ENCODE measurements at places on chromosomes 12 and 14.

DNA sequence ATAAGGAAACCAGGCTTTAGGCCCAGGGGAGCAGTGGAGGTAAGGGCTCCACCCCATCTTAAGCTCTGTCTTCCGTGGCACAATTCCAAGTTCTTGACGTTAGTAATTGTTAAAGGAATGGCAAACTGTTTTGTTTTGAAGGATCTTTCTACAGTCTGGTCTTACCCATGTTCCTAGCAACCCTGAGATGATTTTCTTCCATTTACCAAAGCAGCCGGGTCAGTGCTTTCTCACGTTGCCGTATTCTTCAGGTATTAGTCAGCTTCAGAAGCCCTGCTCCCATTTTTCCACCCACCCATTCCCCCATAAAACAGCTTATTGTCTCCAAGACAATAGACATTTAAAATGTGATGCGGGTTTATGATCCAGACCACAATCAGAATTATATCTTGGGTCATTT lies 10.3 kb downstream of the NRIP2 start:
- DNase-seq = no peak

DNA sequence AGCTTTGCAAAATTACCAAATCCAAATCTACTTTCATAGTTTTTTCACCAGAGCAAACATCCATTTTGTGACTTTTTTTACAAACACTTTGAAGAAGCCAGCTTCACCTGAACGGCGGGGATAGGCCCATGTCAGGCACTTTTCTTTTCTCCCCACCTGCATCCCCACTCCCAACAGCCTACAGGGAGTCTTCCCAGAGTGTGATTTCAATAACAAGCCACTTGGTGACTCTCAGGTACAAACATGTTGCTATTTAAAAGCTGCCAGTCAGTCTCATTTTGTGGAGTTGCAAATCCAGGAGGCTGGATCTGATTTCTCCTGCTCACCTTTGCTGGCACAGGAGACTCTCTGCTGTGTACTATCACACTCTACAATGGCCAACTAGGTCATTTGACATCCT lies 285.5 kb downstream of the KCNH5 start:
- no peak for DNase-seq

DNA sequence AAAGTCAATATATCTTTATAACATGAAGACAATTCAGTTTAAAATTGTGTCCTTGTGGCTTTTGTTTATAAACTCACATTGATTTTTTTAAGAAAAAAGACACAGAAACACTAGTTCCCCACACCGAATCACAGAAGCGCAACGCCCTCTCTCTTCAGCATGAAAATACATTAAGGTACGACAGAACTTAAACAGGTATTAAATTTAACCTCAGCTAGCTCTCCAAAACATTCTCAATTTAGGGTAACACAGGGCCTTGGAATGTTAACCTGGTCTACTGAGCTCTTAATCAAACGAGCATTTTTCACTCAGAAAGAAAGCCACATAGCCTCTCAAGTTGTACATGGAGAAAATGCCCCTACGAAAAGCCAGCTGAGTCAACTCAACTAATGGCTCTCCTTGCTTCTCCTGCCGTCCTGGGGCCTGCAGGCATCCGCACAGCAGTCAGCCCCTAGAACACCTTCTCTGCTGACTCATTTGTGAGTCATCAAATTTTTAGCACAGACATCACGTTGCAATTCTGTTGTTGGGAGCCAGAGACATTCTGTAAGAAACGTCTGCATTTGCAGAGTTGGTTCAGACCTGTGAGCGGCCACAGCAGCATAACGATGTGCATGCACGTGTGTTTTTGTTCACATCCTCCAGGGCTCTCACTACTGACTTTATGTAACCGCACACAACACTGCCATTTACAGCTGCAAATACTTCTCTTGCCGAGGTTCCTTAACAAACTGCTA lies 141.6 kb downstream of the ITPR2 start:
- no peak for DNase-seq

DNA sequence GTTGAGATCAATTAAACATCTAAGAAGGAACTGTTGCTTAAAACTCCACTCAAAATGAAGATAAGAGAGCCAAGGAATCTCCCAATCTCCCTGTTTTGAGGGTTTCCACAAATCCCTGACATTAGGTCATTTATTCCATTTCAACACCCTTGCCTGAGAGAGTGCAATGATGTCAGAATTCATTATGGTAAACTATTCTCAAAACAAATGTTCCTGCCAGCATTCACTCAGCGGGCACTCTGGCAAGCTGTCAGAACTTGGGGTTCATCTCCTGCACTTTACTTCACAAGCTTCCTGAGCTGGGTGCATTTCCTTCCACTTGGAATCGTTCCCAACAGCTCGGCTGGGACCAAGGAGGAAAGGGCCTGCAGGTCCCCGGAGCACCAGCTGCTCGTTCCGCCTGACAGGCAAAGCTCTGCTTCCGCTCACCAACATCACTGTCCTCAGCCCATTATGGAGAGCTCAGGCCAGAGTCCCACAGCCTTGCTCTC lies 117.8 kb downstream of the TTC7B start:
- peak; percentile 79 for DNase-seq

GRCh38 chr14:75944607-75945241 lies 37.1 kb downstream of the TGFB3 start:
- DNase-seq = no peak

GRCh38 chr14:32578181-32578580 lies 249.1 kb downstream of the AKAP6 start:
- DNase-seq = no peak

DNA sequence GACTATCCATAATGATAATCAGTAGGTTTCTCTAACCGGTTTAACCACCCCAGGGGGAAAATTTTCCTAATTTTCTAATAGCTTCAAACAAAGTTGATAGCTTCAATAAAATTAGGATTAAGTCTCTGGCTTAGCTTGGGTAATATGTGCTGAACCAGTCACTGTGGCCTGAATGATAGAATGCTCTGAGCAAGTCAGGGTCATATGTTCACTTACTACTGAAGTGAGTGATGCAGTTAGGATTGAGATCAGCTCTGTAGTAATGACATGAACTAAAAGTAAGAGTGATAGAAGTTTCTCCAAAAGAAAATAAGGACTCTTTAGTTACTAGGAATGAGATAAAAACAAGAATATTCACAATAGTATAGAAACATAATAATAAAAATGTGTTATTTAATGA lies 32.6 kb downstream of the ETNK1 start:
- no peak for DNase-seq

GRCh38 chr14:54300881-54301280 lies 95.9 kb upstream of the CDKN3 start:
- no peak for DNase-seq

GRCh38 chr12:110699591-110700445 lies 10.9 kb upstream of the HVCN1 start:
- no peak for DNase-seq
